ENCODE measurements at places on chromosomes 1 and 21.
A peak's percentile ranks its signal among the peaks of the same experiment; 100 is the strongest.

- DNase-seq, result peak; percentile 90
Observed at GRCh38 chr1:211375146-211375818, 48.6 kb downstream of the TRAF5 start.

DNA sequence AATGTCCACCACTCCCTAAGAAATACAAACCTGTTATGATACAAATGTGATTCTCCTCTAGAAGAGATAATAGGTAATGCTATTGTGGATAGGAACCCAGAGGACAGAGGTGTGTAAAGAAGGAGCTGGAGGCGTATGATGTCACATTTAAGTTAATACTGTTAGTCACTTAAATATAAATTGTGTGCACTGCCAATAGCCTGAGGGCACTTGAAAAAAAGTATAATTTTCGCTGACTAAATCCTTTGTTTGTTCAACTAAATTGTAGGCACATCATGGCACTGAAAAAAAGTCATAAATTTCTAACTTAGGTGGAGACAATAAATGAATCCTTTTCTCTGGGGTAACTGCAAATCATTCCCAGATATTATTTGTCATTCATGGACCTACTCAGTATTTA is 4.4 kb downstream of the RCSD1 start:
- no peak for DNase-seq

GRCh38 chr1:168050307-168050706 is 86.4 kb downstream of the GPR161 start:
- no peak for DNase-seq

DNA sequence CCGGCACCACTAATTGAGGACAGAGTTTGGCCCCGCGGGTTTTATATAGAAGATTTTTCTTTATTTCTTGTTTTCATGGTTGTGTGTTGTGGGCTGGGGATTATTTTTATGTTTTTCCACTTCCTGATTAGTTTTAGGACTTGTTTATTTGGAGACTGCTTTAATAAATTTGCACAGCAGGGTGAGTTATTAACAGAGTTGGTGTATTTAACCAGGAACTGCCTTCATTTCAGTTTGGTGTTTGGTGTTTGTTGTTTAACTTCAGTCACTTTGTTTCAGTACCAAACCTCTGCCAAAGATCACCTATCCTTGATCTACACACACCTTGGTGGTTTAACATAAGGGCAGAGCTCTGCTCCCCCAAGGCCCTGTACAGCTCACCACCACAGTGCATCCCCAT is 103.5 kb upstream of the LMO4 start:
- no peak for DNase-seq

- DNase-seq, result no peak
Observed at GRCh38 chr1:211918843-211919414, 88.4 kb upstream of the LPGAT1 start.

DNA sequence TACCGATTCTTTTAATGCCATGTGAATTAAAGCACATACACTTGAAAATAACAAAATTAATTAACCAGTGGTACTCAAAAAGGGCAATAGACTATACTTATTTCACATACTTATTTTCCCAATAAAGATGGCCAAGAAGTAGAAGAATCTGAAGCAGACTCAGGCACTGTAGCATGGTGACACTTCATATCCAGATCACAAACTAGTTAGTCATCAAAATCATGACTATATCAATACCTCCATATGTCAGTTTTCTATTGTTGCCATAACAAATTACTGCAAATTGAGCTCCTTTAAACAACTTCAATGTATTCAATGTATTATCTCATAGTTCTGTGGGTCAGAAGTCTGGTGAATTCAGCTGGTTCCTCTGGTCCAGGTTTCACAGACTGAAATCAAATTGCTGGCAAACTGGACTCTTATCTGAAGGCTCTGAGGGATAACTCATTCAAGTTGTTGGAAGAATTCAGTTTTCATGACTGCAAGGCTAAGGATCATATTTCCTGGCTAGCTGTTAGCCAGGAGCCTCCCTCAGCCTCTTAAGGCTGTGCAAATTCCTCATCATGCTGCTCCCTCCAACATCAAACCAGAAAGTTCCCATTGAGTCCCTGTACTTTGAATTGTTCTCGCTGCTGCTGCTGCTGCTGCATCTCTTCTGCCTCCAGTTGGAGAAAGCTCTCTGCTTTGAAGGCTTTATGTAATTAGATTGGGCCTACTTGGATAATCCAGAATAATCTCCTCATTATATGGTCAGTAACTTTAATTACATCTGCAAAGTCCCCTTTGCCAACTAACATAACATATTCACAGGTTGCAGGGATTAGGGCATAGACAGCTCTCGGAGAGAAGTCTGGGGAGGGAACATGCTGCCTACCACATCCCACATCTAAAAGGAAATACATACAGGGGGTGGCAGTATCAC is 91.5 kb downstream of the MRPL39 start:
- DNase-seq, result peak; percentile 10

- DNase-seq, result peak; percentile 100
Observed at GRCh38 chr1:154974102-154974807, at the start of gene CKS1B. CKS1B (plus strand) TSS chr1:154974681; CDS start chr1:154974746, 65 bp downstream.

DNA sequence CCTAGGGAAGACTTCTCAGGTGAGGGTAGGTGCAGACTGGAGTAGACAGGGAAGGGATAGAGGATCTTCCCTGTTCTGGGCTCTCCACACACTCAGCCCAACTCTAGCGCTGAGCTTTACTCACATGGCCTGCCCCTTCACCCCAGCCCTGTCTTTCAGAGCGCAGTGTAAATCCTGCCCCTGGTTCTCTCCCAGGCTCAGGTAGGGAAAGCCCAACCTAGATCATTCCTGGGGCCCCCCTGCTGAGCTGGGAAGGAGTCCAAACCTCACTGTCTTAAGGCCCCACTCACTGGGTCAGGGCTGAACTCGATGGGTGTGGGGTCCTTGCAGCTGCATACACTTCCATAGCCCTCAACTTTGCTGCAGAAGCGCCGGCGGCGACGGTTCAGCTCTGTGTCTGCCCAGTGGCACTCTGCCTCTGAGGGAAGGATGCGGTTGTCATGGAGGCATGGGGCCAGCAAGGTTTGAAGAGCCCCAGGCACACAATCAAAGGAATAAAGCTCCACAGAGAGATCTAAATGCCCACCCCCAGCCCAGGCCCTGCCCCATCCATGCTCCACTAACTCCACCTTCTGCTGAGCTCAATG is 4.2 kb downstream of the POMGNT1 start:
- peak; percentile 76 for DNase-seq

DNA sequence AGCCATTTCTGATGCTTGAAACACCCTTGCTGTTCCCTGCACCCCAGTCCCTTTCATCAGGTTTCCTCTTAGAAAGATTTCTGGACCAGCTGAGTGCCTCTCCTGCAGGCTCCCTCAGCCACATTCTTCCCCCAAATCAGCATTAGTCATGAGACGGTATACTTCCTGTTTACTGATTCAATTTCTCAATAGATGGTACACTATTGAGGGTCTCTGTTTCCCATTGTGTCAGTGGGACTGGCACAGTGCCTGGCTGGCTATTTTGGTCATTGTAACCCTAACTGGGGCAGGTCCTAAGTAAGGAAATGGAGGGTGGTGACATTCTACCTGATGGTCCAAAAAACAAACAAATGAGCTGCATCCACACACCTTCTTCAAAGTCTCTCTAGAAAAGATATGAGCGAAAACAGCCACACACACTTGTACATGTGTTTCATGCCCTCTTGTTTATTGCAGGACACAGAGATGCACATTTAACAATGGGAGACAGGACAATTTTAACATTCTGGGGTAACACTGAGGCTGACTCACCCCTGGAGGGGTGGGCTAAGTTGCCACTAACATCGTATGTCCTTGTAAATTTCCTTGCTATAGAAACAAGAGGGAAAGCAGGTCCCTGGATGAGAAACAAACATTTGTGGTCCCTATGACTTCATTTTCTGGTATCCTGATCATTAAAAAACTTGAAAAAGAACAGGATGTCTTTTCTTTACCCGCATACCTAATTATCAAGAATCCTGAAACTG is 77.5 kb downstream of the RRAGC start:
- DNase-seq, result no peak

DNA sequence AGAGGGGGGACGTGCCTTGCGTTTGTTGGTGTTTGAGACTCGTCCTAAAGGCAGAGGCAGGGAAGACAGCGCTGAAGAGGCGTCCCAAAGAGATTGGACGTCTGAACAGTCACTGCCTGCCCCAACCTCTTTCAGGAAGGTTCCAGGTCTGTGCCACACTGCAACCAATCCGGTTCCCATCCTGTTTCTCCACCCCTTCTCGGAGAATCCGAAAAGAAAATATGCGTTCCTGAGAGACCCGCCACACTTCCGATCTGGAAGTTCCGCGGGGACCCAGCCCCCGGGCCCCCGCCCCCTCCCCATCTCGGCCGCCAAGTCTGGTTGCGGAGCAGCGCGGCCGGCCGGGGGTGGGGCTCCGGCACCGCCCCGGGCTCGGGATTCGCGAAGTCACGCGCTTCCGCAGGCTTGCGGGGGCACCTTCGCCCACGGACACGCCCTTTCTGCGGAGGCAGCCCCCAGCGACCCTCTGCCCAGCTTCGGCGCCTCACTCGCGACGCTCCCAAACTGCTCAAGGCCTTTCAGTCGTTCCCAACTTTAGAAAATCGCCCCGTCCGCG is 124.5 kb upstream of the DPYD start:
- peak; percentile 51 for DNase-seq

- DNase-seq, result no peak
Observed at GRCh38 chr1:231094421-231094820, 54.4 kb upstream of the FAM89A start.

GRCh38 chr1:61477301-61477700 is 247.6 kb downstream of the TM2D1 start:
- DNase-seq, result peak; percentile 26

- no peak for DNase-seq
Observed at GRCh38 chr21:30336596-30336995, 898 bp downstream of the KRTAP27-1 start.

- no peak for DNase-seq
Observed at GRCh38 chr1:151347523-151348246, 633 bp upstream of the RFX5 start.

GRCh38 chr1:17826165-17826488 is 71.0 kb downstream of the ACTL8 start:
- DNase-seq, result peak; percentile 47

DNA sequence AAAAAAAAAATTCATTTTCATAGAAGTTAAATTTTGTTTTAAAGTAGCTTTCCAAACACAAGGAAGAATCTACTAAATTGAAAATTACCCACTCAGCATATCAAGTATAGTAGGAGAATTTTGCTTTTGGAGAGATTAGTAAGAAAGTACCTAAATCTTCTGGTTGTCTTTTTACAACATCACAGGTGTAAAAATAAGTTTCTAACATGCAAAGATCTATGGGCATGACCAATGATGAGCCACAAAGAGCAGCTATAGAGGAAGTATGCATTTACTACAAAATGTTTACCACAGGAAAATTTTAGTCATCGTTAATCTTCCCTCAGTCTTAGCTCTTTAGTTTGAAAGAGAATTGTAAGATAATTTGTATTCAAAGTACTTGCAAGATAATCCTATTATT is 28.1 kb downstream of the ANGPTL3 start:
- DNase-seq, result no peak

GRCh38 chr21:35282944-35283343 is 233.8 kb upstream of the RUNX1 start:
- no peak for DNase-seq

- DNase-seq, result peak; percentile 34
Observed at GRCh38 chr1:160651433-160652064, 4.7 kb upstream of the SLAMF1 start.

GRCh38 chr21:14863745-14864210 is 201.0 kb downstream of the NRIP1 start:
- peak; percentile 10 for DNase-seq

GRCh38 chr1:8525216-8525557 is 207.3 kb downstream of the SLC45A1 start:
- peak; percentile 91 for DNase-seq

- no peak for DNase-seq
Observed at GRCh38 chr1:233354983-233355382, 27.5 kb downstream of the MAP3K21 start.

DNA sequence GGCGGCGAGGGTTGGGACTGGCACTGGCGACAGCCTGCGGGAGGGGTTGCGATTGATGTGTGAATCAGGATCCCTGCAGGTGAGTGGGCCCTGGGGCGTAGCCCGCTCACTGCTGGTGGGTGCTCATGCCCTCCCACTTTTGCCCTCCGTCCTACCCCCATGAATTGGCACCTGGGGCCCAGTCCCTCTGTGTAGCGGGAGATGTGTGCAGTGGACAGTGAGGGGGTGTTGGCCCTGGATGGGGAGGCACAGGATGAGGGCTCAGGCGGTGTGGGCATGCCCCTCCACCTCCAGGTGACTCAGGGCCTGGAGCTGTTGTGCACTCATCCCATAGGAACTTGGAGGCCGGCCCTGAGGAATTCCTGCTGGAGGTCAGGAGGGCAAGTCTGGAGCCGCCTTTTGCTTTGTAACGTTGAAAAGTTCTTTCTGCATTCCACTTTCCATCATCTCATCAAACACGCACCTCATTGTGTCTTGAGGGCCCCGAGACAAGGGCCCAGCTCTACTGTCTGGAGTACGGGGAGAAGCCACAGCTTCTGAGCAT is 3.0 kb downstream of the PEAR1 start:
- peak; percentile 93 for DNase-seq

DNA sequence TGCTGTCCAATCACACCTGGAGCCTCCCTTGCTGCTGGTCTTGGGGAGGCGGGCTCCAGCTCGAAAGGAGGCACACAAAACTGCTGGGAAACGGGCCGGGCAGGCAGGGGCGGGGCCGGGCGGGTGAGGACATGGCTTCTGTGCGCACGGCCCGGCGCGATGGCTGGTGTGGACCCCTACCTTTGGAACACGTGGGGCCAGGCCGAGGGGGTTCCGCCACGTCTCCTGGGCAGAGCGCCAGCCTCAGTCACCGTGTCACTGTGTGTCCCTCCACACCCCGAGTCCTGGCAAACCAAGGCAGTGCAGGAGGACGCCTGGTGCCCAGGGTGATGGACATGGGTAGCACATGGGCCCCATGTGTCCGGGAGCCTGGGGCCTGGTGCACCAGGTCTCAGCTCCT is 42.0 kb upstream of the ADARB1 start:
- DNase-seq, result no peak

- no peak for DNase-seq
Observed at GRCh38 chr1:183328371-183328770, 89.8 kb downstream of the NMNAT2 start.

GRCh38 chr1:45762291-45762690 is 11.8 kb upstream of the IPP start:
- DNase-seq, result no peak

DNA sequence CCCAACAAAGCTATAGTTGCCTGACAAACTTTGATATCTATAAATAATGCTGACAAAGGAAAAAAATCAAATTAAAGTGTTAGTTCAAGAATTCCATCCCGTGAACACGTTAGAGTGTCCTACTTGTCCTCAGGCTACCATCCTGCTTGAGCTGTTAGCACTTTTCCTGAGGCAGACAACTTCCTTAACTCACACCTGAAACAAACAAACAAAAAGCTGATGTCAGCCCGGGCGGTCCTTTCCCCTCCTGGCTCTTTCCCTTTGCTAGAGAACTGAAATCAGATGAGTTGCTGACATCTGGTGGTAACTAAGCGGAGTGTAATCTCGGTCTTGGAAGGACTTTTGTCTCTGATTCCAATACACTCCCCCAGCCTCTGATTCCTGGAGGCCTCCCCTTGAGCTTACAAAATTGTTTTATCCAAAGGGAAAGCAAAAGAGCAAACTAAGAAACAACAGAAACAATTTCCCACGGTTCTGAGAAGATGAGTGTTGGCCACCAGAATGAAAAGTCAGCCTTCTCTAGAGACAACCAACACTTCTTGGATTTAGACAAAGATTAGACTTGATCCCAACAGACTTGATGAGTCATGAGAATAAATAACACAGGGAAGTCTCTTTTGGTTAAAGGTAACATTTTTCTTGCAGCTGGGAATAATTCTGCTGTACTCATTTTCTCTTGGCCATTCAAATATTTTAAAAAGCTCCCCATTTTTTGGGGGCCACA is 135.4 kb downstream of the PROX1 start:
- DNase-seq, result peak; percentile 97

- peak; percentile 96 for DNase-seq
Observed at GRCh38 chr1:153578936-153579335, 13.3 kb upstream of the S100A2 start.

Data from mesendoderm (in vitro differentiated cells).